ENCODE measurements at places on chromosomes 7 and 10. TPM values are rescaled to one million over a fixed set of nuclear protein-coding genes. Genes with fewer than 3 reads are reported as not detected.

DNA sequence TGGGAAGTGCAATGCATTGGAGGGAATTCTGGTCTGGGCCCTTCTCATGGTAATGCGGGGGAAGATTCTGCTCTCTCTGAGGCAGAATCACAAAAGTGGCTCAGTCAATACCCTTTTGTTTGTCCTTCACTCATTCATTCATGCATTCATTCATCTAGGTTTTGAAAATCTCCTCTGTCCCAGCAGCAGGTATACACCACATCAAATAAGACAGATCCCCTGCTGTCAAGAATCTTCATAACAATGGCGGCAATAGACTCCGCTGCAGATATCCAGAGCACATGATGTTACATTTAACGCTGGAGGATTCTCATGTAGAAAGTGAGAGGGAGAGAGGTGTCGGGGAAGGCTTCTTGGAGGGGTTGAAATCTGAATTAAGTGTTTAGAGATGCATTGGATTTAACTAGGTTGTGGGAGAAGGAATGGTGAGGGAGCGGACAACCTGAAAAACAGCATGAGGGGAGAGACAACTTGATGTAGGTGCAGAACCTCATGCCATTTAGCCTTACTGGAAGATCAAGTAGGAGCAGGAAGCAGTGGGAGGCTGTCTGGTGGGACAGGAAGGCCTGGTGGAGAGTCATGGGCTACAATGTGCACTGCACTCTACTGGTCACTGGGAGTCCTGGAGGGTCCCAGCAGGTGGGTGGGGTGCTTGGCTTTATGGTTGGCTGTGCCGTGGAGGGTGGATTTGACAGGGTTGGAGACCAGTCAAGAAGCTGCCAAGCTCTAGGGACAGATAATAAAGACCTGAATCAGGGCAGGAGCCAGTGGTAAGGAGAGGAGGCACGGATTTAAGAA, 5.2 kb upstream of the FAM180A start:
- DNase-seq = no peak

Gene IPMK
- total RNA-seq = 5.7 TPM

- no peak for DNase-seq
Observed at GRCh38 chr10:132599732-132600131, 62.1 kb downstream of the INPP5A start.

Gene ITPRID1
- not detected for total RNA-seq

GRCh38 chr10:14535457-14536130, 204.9 kb upstream of the FRMD4A start:
- no peak for DNase-seq

DNA sequence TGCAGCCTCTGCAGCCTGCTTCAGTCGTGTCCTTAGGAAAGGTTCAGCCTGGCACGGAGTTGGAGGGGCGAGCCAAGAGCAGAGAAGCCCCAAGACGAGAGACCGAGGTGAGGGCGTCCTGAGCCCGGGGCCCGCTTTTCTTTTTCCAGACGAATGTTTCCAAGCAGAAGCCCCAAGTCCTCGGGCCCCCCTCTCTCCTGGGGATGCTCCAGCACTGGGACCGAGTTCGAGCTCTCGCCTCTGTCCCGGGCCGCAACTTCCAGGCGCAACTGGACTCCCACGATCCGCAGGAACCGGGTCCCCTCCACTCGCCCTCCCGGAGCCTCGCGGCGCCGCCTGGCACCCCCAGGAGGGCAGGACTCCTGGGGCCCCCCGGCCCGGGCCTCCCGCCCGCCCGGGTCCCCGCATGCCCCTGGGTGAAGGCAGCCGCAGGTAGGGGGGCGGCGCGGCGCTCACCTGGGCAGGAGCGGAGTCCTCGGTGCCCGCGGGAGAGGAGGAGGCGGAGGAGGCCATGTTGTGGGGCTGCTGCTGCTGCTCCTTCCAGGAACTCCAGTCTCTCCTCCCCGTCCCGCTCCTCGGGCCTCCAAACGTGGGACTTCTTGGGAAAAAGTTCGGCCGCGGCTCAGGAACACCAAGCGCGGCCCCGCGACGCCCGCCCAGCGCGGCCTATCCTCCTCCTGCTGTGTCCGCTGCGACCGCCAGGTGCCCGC, 45.3 kb upstream of the CDK1 start:
- peak; percentile 61 for DNase-seq

DNA sequence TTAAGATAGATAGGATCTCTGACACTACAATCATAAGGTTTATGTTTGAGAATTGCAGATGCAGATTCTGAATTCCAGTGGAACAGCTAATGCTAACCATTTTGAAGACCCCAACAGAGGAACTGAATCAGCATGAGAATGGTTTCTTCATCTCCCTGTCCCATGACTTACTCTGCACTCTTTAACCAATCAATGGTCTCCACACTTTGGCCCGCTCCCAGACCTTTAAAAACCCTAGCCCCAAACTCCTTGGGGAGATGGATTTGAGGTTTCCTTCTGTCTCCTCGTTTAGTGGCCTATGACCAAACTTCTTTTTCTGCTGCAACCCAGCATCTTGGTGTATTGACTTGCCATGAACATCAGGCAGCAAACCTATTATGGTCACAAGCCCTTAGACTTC, 804.9 kb downstream of the LRMDA start:
- DNase-seq = no peak

- DNase-seq = no peak
Observed at GRCh38 chr7:35521941-35522340, 173.0 kb downstream of the HERPUD2 start.

DNA sequence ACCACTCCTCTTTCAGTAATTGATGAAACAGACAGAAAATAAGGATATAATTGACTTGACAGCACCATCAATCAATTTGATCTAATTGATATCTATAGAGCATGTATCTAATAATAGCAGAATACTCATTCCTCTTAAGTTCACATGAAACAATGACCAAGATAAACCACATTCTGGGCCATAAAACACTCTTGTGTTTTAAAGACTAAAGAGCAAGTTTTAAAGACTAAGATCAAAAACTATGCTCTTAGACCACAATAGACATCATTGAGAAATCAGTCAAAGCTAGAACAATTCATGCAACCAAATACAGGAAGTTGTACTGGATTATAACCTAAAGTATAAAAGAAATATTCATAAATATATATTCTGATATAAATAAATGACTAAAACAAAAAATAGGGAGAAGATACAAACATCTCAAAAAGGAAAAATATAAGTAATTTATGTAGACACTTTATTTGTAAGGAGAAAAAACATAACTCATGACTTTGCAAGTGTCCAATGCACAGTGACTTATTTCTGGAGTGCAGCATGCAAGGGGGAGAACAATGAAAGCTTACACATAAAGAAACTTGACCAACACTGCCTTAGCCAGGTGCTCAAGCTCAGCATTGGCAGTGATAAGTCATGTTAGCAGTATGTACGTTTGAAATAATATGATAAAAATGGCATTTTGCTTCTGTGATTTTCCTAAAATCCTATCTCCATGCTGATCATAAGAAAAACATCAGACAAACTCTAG, 312.7 kb upstream of the IGFBP3 start:
- no peak for DNase-seq

DNA sequence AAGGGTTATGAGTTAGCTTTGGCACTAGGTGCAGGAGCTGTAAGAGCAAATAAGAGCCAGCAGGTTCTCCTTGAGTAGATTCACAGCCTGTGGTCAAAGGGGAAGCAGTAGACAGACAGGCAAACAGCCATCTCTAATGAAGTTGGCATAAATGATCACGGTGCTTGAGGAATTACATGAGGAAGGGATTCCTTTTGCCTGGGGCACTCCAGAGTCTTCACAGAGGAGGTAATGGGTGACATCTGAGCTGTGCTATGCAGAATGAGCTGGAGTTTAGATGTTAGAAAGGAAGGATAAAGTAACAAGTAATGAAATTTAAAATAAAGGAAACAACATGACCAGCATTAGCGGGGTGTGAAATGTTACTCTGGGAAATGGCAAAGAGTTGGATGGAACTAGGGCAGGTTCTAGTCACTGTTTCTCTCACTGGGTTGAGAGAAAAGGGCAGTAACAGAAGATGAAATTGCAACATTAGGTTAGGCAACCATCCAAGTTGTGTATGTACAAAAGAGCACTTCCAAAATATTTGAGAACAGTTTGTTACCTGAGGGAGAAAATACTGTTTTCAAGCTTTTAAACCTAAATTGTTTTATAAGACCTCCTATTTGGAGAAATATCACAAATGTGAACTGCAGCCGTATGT, 613.8 kb downstream of the PHTF2 start:
- no peak for DNase-seq

Gene SLC25A13
- 13.7 TPM for total RNA-seq

Gene OR2A1
- total RNA-seq = not detected

DNA sequence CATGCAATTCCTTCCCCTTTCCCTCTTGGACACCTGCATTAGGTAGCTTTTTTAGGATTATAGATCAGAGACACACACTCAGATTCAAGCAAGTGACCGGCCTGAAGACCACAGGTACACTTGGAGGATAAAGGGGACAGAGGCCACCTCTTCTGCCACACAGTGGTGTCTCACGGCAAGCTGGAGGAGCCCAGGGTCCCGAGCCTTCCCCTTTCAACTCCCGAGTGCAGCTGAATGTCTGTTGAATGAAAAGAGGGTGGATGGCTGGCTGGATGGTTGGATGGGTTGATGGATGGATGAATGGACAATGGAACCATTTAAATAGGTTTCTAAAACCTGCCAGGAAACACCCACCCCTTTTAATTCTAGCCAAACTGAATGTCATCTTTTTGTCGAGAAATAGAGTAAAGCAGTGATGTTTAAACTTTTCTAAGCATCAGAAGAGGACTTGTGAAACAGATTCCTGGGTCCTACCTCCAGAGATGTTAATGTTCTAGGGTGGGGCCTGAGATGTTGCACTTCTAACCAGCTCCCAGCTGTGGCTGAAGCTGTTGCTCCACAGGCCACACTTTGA, 49.2 kb upstream of the ZMIZ1 start:
- DNase-seq = no peak

DNA sequence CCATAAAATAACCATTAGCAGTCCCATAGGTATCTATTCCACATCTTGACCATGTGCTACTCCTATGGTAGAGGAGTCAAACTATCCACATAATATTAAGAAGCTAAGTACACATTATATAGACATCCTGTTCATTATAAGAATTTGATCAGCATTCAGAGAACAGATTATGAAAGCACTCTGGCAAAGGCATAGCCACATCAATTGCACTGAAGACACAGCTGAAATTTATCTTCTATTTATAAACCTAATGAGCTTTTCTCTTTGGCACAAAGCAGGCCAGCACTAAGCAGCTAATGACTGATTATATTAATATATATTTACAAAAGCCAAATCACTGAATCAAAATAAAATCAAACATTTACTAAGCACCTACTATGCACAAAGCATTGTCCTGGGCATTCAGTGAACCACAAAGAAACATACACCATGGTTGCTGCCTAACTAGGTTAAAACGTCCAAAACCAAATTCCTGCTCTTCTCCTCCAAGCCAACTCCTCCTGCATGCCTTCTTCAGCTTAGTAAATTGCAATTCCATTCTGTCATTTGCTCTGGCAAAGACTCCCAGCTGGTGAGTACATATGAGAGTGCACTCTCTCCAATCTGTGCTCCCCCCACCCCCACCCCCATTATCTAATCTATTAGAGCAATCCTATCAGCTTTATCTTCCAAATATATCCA, 122.6 kb upstream of the ASAH2 start:
- no peak for DNase-seq

DNA sequence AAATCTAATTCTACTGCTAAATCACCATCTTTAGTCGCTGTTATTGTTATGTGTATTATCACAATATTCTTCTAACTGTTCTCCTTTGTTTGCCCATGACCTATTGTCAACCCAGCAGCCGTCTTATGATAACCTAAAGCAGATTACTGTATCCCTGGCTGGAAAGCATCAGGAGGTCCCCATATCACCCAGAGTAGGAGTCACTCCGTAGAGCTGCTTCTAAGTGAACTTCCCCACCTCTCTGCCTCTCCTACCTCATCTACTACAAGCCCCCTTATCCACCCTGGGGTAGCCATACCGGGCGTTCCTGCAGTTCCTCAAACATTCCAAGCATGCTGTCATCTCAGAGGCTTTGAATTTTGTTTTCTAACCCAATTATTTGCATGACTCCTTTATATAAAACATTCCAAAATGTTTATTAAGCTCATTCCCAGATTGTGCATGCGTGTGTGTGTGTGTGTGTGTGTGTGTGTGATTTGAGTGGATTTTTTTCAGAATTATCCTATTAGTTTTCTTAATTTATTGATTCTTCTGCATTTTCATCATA, 39.7 kb downstream of the POU6F2 start:
- no peak for DNase-seq

DNA sequence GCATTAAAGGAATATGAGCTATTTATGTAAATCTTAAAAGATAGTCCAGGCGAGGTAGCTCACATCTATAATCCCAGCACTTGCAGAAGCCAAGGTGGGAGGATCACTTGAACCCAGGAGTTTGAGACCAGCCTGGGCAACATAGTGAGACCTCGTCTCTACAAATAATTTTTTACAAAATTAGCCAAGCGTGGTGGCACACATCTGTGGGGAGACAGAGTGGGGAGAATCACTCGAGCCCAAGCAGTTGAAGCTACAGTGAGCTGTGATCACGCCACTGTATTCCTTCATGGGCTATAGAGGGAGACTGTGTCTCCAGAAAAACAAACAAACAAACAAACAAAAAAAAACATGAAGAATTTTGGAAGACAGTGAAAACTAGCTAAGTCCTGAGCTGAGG, 28.4 kb downstream of the HERC4 start:
- no peak for DNase-seq

DNA sequence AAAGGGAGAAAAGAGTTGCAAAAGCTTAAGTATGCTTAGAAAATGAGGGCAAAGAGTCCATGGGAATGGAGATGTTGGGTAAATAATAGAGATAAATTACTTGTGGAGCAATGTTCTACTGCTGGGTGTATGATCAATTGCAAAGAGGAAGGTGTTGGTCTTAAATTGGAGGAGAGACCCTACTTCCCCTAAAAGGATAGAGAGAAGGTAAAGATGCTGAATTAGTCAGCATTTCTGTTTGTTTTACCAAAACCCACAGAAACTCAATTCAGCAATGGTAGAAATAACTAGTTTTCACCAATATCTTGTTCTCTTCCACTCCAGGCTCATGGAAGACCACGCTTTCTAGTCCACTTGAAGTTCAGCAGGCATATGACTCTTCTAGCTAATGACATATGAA, 32.1 kb downstream of the ASB4 start:
- no peak for DNase-seq

DNA sequence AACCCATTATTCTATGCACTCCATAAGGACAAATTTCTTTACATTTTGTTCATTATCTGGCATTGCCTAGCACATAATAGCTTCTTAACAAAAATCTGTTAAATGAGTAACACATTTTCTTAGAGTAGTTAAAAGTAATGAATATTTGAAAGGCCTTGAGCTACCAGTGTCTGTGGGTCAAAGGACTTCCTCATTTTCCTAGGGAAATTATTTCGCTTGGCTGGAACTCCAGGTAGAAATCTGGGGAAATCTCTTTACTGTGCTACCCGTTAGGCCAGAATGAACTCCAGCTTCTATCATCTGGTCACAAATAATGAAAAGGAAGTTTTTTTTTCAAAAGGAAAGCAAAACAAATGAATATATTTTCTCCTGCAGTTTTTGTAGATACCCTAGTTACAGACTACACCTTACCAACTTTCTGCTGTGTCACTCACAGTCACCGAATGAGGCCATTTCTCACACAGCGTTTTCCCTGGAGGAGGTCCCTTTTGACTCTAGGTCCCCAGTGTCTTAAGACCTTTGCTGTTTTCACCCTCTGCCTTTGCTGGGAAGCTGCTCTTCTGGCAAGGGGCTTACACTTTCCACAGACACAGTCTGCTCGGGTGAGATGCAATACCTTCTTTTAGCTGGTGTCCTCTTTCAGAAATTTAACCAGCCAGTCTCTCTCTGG, 1.6 kb downstream of the SAMD9L start:
- DNase-seq = no peak

- no peak for DNase-seq
Observed at GRCh38 chr10:29530112-29530976, 104.4 kb downstream of the SVIL start.

- no peak for DNase-seq
Observed at GRCh38 chr10:126049759-126050700, 153.7 kb downstream of the FANK1 start.

Data from activated naive CD4-positive, alpha-beta T cell treated with anti-CD3 and anti-CD28 coated beads, Interleukin-2, amount 50 U/mL, for 72 hours (primary cell).